ENCODE measurements at places on chromosomes 13 and 19.

DNA sequence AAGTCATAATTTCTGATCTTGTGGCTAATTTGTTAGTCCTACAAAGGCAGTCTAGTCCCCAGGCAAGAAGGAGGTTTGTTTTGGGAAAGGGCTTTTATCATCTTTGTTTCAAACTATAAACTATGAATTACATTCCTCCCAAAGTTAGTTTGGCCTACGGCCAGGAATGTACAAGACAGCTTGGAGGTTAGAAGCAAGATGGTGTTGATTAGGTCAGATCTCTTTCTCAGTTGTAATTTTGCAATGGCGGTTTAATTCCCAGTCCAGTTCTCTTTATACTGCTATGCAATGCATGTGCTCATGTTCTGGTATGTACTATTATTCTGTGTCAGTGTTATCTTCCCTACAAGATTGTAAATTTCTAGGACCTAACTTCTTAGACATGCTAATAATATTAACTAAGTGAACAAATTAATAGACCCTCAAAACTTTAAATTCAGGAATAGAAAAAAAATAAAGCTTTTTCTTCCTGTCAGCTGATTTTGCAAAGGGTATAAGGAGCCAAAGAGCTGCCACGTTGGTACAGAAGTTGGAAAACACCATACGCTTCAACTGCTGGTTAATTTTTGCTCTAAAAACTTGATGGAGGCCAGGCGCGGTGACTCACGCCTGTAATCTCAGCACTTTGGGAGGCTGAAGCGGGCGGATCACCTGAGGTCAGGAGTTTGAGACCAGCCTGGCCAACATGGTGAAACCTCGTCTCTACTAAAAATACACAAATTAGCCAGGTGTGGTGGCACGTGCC lies 1.3 kb upstream of the DNAJC15 start:
- DNase-seq: no peak

DNA sequence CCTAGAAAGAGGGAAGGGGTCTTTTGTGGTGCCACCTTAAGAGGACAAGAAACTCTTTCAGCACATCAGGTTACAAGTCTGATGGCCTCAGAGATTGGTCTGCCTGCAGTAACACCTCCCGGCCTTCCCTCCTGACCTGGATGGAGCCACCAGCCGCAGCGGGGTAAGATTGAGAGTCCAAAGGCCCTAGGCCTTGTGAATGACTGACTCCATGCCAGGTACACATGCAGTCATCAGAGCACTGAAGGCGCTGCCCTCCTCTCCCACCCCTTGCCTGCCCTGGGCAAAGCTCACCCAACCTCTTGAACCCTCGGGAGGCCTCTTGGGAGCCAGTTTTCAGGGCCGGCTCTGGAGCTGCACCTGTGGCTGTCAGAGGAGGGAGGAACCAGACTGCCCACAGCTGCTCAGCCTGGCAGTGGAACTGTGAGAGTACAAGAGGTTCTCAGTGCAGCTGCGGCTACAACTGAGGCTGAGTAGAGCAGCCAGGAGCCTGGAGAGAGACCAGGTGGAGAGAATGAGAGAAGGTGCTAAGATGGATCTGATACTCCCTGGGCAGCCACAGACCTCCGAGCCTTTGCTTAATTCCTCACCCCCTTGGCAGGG lies 23.8 kb upstream of the C13orf42 start:
- no peak for DNase-seq

DNA sequence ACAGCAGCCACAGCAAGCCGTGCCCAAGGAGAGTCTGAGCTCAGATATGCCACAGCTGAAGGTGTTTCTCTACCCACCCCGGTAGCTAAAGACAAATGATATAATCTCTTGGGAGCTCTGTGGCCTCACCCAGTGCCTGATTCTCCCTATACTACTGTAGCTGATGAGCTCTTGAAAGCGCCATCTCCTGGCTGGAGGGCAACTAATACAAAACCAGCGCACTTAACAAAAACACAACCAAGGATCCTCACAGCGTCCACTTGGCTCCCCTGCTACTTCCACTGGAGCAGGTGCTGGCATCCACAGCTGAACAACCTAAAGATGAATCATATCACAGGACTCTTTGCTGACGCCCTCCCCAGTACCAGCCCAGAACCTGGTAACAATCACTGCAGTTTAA lies 1212.0 kb downstream of the PCDH17 start:
- no peak for DNase-seq

DNA sequence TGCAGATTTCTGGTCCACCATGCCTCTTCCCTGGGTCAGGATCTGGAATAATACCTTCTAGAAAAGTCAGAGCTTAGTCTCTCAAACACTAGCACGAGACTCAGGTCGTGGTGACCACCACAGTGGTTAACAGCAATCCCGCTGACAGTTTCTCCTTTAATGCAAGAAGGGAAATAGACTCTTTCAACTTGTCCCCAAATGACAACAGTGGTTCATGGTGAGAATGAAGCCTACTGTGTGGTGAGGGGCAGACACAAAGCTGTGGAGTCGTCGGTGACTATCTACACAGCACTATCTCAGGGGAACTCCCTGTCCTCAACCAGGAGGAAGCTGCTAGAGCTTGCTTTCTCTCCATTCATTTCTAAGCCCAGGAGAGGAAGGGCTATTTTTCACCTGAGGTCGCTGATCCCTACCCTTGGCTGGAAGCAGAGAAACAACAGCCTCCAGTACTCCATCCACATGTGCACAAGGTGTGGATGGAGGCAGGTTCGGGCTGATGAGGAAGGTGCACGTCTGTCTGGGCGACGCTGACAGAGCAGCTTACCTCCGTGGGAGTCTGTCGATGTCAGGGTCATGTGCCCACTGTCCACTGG lies 72.4 kb downstream of the STK24 start:
- no peak for DNase-seq

- no peak for DNase-seq
Measured at GRCh38 chr13:100520936-100521850, 67.4 kb downstream of the GGACT start.

GRCh38 chr13:27371932-27372331 lies 52.5 kb upstream of the GTF3A start:
- DNase-seq: no peak

GRCh38 chr13:112998521-112999280 lies 29.7 kb downstream of the MCF2L start:
- DNase-seq: no peak

DNA sequence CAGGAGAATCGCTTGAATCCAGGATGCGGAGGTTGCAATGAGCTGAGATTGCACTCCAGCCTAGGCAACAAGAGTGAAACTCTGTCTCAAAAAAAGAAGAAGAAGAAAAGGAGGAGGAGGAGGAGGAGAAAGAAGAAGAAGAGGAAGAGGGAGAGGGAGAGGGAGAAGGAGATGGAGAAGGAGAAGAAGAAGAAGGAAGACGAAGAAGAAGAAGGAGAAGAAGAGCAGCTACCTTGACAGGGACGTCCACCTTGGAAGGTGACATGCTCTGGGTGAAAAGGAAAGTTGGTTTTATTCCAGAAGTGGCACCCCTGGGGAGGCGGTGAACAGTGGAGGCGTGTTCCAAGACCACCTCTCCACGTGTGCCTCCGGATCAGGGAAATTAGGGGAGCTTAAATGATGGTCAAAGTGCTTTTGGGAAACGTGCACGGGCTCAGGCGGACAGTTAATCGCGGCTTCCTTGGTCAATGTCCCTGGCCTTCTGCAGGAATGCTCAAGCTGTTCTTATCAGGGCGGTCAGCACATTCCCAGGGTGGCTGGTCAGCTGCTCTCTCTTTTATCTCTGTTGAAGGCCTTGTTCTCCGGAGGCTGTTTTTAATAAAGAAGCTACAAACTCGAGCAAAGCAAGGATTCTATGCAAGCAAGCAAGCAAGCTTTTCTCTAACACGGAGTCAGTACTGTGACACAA lies 78.9 kb upstream of the PEG3 start:
- no peak for DNase-seq

- DNase-seq: no peak
Measured at GRCh38 chr13:65093357-65093756, 2136.8 kb downstream of the PCDH9 start.
